ENCODE measurements at places on chromosomes 12 and 14. TPM values are rescaled to one million over a fixed set of nuclear protein-coding genes. Genes with fewer than 3 reads are reported as not detected.

- peak; percentile 26 for DNase-seq
- peaks cover 17% of the 10 kb centered on the region for H3K4me1 ChIP-seq
- no peaks in the 10 kb centered on the region for H3K36me3 ChIP-seq
- H3K27me3 ChIP-seq, result no peaks in the 10 kb centered on the region
- no peak overlapping the region for H3K4me3 ChIP-seq
These were observed 32.6 kb upstream of the DAAM1 start for GRCh38 chr14:59155886-59156285.

- no peaks in the 10 kb centered on the region for H3K36me3 ChIP-seq
- no peaks in the 10 kb centered on the region for H3K4me1 ChIP-seq
- H3K4me3 ChIP-seq, result no peak overlapping the region
- no peaks in the 10 kb centered on the region for H3K27me3 ChIP-seq
These were observed 166.6 kb downstream of the KTN1 start for GRCh38 chr14:55746558-55746957.

DNA sequence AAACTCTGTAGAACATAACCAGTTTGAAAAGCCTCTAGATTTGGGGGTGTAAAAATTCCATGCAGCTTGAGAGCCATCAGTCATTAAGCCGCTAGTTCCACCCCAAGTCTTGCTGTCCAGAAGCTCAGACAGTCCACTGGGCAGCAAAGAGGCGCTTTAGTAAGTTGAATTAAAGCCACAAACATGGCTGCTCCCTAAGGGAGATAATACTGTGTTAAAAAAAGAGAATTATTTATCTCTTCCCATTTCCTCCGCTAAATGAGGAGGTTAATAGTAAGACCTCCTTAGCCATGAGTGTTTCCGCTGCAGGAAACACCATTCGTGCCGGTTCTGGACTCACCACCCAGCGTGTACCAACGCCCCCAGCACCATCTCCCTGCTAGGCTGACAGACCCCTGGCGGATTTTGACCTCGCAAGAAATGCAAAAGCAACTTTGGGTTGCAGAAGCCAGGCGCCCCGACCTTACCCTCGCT lies 536 bp downstream of the TM7SF3 start:
- DNase-seq, result peak; percentile 45
- H3K4me1 ChIP-seq, result peaks cover 16% of the 10 kb centered on the region
- no peaks in the 10 kb centered on the region for H3K36me3 ChIP-seq

GRCh38 chr12:57176139-57176477 lies 28.7 kb upstream of the LRP1-AS start:
- no peaks in the 10 kb centered on the region for H3K4me1 ChIP-seq
- DNase-seq, result no peak
- H3K27me3 ChIP-seq, result no peaks in the 10 kb centered on the region
- H3K27ac ChIP-seq, result no peak overlapping the region
- H3K4me3 ChIP-seq, result no peak overlapping the region
- peaks cover 36% of the 10 kb centered on the region for H3K36me3 ChIP-seq

- peaks cover 4% of the 10 kb centered on the region for H3K36me3 ChIP-seq
- no peaks in the 10 kb centered on the region for H3K27me3 ChIP-seq
- no peak overlapping the region for H3K4me3 ChIP-seq
- DNase-seq, result no peak
- no peak overlapping the region for H3K27ac ChIP-seq
These were observed 81.4 kb downstream of the FRMD6 start for GRCh38 chr14:51733147-51733546.

GRCh38 chr14:69595336-69595735 lies 16.1 kb upstream of the SUSD6 start:
- no peak overlapping the region for H3K27ac ChIP-seq
- no peak overlapping the region for H3K4me3 ChIP-seq
- H3K4me1 ChIP-seq, result no peaks in the 10 kb centered on the region
- no peak for DNase-seq
- no peaks in the 10 kb centered on the region for H3K36me3 ChIP-seq

GRCh38 chr12:14126692-14127091 lies 145.3 kb upstream of the GRIN2B start:
- H3K27me3 ChIP-seq, result no peaks in the 10 kb centered on the region
- no peaks in the 10 kb centered on the region for H3K4me1 ChIP-seq
- DNase-seq, result no peak
- H3K4me3 ChIP-seq, result no peak overlapping the region

- H3K4me1 ChIP-seq, result peaks cover 12% of the 10 kb centered on the region
- no peaks in the 10 kb centered on the region for H3K27me3 ChIP-seq
- H3K36me3 ChIP-seq, result peaks cover 4% of the 10 kb centered on the region
- no peak overlapping the region for H3K4me3 ChIP-seq
These were observed 19.4 kb downstream of the TMEM116 start for GRCh38 chr12:111993292-111994150.

DNA sequence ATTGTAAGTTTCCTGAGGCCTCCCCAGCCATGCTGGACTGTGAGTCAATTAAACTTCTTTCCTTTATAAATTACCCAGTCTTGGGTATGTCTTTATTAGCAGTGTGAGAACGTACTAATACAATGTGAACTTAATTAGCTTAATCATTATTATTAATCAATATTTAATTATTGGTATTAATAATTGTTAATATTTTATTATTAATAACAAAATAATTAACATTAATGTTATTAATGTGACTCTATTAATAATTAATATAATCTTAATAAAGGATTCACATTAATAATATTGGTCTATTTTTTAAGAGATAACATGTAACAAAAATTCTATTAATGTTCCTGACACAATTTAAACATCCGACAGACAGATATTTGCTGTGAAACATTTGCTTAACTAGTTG lies 164.9 kb upstream of the ATF7IP start:
- no peaks in the 10 kb centered on the region for H3K4me1 ChIP-seq
- no peak overlapping the region for H3K4me3 ChIP-seq
- H3K27me3 ChIP-seq, result no peaks in the 10 kb centered on the region
- no peak for DNase-seq
- H3K36me3 ChIP-seq, result no peaks in the 10 kb centered on the region

- H3K36me3 ChIP-seq, result peaks cover 3% of the 10 kb centered on the region
- no peaks in the 10 kb centered on the region for H3K27me3 ChIP-seq
- peaks cover 7% of the 10 kb centered on the region for H3K4me1 ChIP-seq
- H3K27ac ChIP-seq, result no peak overlapping the region
These were observed 153.0 kb downstream of the SYNE2 start for GRCh38 chr14:64005822-64006221.

- no peak for DNase-seq
- no peak overlapping the region for H3K4me3 ChIP-seq
- H3K27me3 ChIP-seq, result no peaks in the 10 kb centered on the region
- no peaks in the 10 kb centered on the region for H3K36me3 ChIP-seq
- H3K27ac ChIP-seq, result no peak overlapping the region
- H3K4me1 ChIP-seq, result no peaks in the 10 kb centered on the region
These were observed 174.3 kb upstream of the BCL2L14 start for GRCh38 chr12:11896417-11896929.

- H3K27me3 ChIP-seq, result no peaks in the 10 kb centered on the region
- DNase-seq, result peak; percentile 28
- H3K27ac ChIP-seq, result peak overlapping the region; percentile 93
- peak overlapping the region; percentile 90 for H3K4me3 ChIP-seq
- H3K4me1 ChIP-seq, result peaks cover 41% of the 10 kb centered on the region
- no peaks in the 10 kb centered on the region for H3K36me3 ChIP-seq
These were observed 802 bp downstream of the SUSD6 start for GRCh38 chr14:69612014-69612782.

DNA sequence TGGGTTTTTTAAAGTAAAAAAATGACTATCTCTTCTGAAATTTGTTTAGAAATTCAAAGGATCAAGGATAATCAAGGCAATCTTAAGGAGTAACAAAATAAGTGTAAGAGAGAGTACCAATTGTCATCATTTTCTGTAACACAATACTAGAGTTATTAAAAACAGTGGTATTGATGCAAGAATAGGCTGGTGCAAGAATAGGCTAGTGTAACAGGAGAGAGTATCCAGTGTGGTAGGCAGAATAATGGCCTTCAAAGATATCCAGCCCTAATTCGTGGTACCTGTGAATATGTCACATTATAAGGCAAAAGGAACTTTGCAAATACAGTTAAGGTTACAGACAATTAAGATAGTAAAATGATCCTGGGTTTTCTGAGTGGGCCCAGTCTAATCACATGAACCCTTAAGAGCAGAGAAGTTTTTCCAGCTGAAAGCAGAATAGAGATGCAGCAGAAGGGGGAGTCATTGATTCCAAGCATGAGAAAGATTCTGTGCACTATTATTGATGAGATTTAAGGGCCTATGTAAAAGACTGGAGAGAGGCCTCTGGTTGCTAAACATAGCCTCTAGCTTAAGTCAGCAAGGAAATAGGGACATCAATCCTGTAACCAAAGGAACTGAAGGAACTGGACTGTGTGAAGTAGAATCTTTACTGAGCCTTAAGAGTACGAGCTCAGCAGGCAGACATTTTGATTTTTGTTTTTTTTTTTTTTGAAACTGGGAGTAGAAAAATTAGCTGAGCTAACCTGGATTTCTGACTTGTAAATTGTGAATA lies 134.1 kb downstream of the GPHN start:
- H3K27me3 ChIP-seq, result no peaks in the 10 kb centered on the region
- H3K36me3 ChIP-seq, result no peaks in the 10 kb centered on the region
- H3K4me3 ChIP-seq, result no peak overlapping the region
- peak overlapping the region; percentile 73 for H3K27ac ChIP-seq
- DNase-seq, result peak; percentile 11
- H3K4me1 ChIP-seq, result peaks cover 8% of the 10 kb centered on the region

DNA sequence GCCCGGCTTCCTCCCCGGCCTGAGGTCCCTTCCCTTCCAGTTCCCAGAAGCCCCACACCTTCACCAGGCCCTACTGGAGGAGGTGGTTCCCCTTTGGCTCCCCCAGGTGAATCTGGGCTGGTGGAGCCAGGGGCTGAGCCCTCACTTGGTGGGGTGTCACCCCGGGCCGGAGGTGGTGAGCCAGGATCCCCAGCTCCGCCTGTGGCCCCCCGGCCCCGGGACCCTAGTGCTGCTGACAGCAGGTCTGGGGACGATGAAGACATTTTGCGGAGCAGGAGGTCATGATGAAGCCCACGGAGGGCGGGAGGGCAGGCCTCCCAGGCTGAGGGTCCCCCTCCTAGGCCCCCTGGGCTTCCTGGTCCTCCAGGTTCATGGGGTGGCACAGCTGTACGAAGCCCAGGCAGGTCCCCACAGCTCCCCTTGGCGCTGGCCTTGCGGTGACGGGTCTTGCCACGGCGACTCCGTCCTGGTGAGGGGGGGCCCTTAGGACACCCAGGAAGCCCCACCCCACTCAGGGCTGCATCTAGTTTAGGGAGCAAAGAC lies 16.6 kb downstream of the MAP3K12 start:
- H3K4me1 ChIP-seq, result no peaks in the 10 kb centered on the region
- H3K27me3 ChIP-seq, result no peaks in the 10 kb centered on the region
- H3K4me3 ChIP-seq, result no peak overlapping the region
- H3K27ac ChIP-seq, result peak overlapping the region; percentile 73
- H3K36me3 ChIP-seq, result peaks cover 50% of the 10 kb centered on the region
- no peak for DNase-seq

DNA sequence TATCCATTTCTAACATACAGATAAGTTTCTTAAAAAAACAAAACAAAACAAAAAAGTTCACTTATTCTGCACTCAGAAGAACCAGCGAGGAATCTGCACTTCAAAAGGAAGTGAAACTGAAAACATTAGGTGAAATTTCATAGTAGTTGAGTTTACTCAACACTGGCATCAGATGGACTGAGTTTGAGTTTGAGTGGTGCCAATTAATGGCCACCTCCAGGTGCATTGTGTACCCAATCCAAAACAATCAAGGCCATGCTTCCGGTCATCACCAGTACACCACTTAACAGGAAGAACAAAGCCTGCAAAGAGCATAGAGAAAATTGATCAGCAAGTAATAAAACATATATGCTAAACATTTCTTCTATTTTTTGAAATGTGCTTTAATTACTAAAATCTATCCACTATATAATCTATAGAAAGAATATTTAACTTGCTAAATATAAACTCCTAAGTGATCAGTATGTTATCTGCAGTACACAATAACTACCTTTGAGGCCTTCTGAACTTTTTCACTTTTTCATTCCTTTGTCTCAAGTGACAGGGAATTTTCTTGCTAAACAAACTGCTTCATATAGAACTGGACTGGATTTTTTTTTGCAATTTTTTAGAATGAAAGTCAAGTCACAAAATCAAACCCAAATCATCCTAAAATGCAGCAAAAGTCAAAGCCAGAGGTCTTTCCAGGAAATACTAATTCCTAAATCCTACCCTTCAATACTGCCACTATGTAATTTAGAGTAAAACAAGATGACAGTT lies 11.5 kb downstream of the SLC38A2 start:
- DNase-seq, result peak; percentile 43
- no peak overlapping the region for H3K27ac ChIP-seq
- H3K27me3 ChIP-seq, result no peaks in the 10 kb centered on the region
- peaks cover 71% of the 10 kb centered on the region for H3K36me3 ChIP-seq
- H3K4me1 ChIP-seq, result peaks cover 10% of the 10 kb centered on the region

DNA sequence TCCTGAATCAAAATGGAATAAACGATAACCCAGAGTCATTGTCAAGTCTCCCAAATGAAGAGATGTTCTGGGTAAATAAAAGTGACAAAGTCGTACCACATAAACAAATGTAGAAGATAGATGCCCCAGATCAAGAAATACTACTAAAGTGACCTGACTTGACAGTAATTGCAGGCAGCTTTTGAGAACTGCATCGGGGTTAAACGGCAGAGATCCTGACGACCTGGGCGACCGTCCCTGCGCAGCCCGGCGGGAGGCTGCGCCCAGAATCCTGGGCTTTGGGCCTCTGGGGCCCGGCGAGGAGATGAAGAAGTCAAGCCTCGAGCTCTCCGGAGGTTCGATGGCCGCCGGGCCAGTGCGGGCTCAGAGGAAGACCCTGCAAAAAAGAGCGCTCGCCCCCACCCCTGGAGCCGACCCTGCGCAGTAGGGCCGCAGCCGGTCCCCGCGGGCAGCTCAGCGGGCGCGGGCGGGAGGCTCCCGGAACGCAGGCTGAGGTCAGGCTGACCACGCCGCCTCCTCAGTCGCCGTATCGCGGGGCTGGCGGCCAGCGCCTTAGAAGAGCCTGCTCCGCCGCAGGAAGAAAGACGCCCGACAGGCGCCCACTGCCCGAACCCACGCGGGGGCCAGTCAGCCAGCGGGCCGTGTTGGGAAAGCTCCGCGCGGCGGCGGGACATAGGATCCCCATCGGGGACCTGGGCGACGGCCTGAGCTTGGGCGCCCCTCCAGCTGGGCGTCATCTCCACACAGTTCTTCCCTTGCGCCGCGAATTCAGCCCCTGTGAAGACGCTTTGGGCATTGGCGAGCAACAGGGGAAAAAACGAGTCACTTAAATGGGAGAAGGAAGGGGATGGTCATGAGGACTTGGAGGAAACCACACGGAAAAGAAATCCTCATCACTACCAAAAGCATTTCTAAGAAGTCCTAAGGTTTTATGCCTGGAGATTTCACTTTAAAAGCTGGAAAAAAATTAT lies 16.0 kb downstream of the NKX2-1 start:
- no peaks in the 10 kb centered on the region for H3K36me3 ChIP-seq
- no peak overlapping the region for H3K27ac ChIP-seq
- H3K27me3 ChIP-seq, result peaks cover 100% of the 10 kb centered on the region
- no peak for DNase-seq
- H3K4me3 ChIP-seq, result peak overlapping the region; percentile 12

The DIO3 gene
- not detected for polyA plus RNA-seq

The DACT1 gene
- polyA plus RNA-seq, result 197 TPM

The ZC2HC1C gene
- polyA plus RNA-seq, result 9.8 TPM

The KCNH3 gene
- 0.34 TPM for polyA plus RNA-seq

The GALNT9 gene
- polyA plus RNA-seq, result 0.45 TPM

The DPPA3 gene
- not detected for polyA plus RNA-seq

The SIX6 gene
- not detected for polyA plus RNA-seq

The SLC38A4 gene
- 0.12 TPM for polyA plus RNA-seq

The FGF6 gene
- not detected for polyA plus RNA-seq

The ENO2 gene
- polyA plus RNA-seq, result 133 TPM

The RD3L gene
- 0.49 TPM for polyA plus RNA-seq

Data from cardiac muscle cell (in vitro differentiated cells and primary cell).